ENCODE measurements at places on chromosomes 4 and X. TPM values are rescaled to one million over a fixed set of nuclear protein-coding genes. Genes with fewer than 3 reads are reported as not detected.

DNA sequence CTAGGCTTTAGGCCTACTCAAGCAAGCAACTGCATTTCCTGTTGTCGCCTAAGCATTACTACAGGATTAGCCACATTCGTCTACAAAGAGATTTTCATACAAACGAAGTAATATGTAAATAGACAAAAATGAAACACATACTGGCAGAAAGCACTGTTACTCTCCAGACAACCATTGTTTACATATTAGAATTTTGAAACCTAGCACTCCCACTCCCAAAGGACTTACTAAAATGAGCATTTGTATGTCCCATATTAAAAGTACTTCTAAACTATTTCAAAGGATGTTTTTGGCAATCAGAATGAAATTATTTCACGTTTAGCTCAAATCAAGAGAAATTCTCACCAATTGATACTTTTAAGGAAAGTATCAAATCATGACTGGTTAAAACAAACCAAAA is 570.8 kb downstream of the PRR32 start:
- H3K4me3 ChIP-seq = no peak overlapping the region
- no peak overlapping the region for H3K27ac ChIP-seq
- no peaks in the 10 kb centered on the region for H3K27me3 ChIP-seq
- no peak for DNase-seq
- no peaks in the 10 kb centered on the region for H3K4me1 ChIP-seq

DNA sequence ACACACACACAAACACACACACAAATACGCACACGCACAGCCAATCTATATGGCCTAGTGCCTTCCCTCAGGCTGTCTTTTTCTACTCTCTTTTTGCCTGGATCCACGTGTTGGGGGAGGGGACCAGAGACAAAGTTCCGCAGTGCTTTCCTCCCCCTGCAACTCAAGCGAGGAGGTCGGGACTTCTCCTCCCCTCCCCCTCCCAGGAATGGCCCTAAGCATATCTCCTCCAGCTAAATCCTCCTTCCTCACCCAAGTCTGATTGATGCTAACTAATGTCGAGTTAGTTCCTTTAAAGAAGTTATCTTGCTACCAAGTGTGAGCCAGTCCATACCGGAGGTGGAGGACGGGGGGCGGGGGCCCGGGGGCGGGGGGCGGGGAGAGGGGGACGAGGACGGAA is 141.2 kb upstream of the ZIC3 start:
- peaks cover 24% of the 10 kb centered on the region for H3K4me1 ChIP-seq
- peaks cover 83% of the 10 kb centered on the region for H3K27me3 ChIP-seq
- no peak overlapping the region for H3K27ac ChIP-seq
- no peaks in the 10 kb centered on the region for H3K36me3 ChIP-seq
- DNase-seq = no peak

DNA sequence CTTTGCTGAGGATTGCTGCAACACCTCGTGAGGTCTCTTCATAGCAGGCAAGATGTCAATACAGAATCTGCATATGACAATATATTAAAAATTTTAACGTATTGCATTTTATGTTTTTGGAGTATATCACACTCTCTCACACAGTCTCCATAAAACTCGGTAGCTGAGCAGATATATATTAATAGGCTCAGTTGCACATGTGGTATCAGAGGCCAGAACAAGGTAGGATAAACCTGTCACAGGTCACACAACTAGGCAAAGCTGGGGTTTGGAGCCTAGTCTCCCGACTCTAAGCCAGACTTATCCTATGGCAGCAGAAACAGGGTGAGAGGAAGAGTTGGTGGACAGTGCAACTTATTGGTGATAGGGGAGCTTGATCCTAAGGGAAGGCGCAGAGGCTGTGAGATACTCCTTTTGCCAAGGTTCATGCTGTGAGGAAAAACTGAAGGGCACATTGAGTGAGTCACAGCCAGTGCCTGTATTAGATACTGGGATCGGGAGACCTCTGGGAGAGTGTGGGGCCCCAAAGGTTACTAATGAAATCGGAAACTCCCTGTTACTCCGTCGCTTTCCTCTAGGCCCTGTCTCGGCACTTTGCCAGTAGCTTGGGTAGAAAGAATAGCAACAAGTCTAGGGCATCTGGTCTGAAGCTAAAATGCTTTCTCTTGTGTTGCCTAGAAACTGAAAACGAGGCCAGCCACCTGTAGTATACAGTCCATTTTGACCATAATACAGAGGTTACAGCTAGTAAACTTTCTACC is 195.7 kb downstream of the ARHGAP10 start:
- peaks cover 11% of the 10 kb centered on the region for H3K36me3 ChIP-seq
- DNase-seq = no peak
- no peaks in the 10 kb centered on the region for H3K27me3 ChIP-seq
- H3K4me3 ChIP-seq = no peak overlapping the region
- H3K27ac ChIP-seq = no peak overlapping the region

- H3K27me3 ChIP-seq = peaks cover 7% of the 10 kb centered on the region
- H3K4me1 ChIP-seq = no peaks in the 10 kb centered on the region
- DNase-seq = no peak
- no peaks in the 10 kb centered on the region for H3K36me3 ChIP-seq
- no peak overlapping the region for H3K27ac ChIP-seq
- H3K4me3 ChIP-seq = no peak overlapping the region
These were observed 9.0 kb downstream of the BMP3 start for GRCh38 chr4:81039351-81039972.

DNA sequence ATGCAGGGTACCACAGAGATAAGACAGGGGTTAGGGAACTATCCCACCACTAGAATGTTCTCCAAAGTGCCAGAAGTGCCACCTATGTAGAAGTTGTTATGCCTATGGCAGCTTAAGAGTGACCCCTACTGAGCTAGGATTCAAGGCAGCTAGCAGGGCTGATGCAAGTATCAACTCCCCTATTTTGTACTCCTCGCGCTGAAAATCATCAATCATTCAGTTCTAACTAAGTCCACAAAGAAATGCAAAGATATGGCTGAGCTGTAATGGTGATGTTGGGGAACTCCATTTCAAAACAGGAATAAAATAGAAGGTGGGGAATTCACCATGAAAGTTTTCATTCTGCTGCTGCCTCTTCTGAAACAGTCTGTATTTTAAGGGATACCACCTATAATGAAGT is 13.8 kb downstream of the ACSL4 start:
- H3K4me1 ChIP-seq = no peaks in the 10 kb centered on the region
- DNase-seq = no peak
- H3K4me3 ChIP-seq = no peak overlapping the region
- H3K36me3 ChIP-seq = no peaks in the 10 kb centered on the region
- no peak overlapping the region for H3K27ac ChIP-seq
- no peaks in the 10 kb centered on the region for H3K27me3 ChIP-seq

GRCh38 chr4:151676301-151676700 is 84.5 kb downstream of the GATB start:
- H3K4me1 ChIP-seq = peaks cover 34% of the 10 kb centered on the region
- no peaks in the 10 kb centered on the region for H3K27me3 ChIP-seq
- H3K4me3 ChIP-seq = no peak overlapping the region
- H3K27ac ChIP-seq = no peak overlapping the region
- no peaks in the 10 kb centered on the region for H3K36me3 ChIP-seq

- no peak overlapping the region for H3K4me3 ChIP-seq
- peaks cover 6% of the 10 kb centered on the region for H3K4me1 ChIP-seq
- no peak overlapping the region for H3K27ac ChIP-seq
- no peaks in the 10 kb centered on the region for H3K27me3 ChIP-seq
These were observed 330.8 kb upstream of the KLF3 start for GRCh38 chr4:38333219-38333618.

- no peak overlapping the region for H3K4me3 ChIP-seq
- H3K27ac ChIP-seq = no peak overlapping the region
- H3K4me1 ChIP-seq = no peaks in the 10 kb centered on the region
- H3K36me3 ChIP-seq = no peaks in the 10 kb centered on the region
- H3K27me3 ChIP-seq = no peaks in the 10 kb centered on the region
- DNase-seq = no peak
These were observed 7.6 kb downstream of the CXCL13 start for GRCh38 chr4:77613267-77613666.

DNA sequence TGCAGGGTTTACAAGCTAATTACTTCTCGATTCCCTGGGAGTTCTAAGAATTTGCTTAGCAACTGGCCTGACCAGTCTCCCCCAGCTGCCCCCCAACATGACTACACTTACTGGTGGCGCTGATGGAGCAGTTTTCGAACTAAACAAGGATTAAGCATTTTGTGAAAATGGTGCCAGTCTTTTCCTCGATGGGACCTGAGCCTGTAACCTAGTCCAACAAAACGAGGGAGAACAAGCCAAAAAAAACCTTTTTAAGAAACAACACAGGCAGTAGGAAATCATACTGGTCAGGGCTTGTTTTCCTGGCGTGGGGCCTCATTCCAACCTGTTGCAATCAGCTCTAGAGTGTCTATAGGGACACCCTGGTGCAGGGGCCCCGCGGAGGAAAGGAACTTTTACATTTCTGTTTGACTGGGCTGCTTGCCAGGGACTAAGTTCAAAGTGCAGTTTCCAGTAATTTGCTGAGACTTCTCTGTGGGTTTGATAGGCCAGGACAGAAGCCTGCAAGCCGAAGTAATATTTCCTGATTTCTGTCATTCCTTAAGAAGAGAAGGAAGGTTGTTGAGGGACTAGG is 158.7 kb downstream of the SPRY1 start:
- peaks cover 31% of the 10 kb centered on the region for H3K4me1 ChIP-seq
- no peaks in the 10 kb centered on the region for H3K36me3 ChIP-seq
- H3K4me3 ChIP-seq = no peak overlapping the region
- H3K27me3 ChIP-seq = no peaks in the 10 kb centered on the region

GRCh38 chr4:187656959-187657358 is 338.6 kb upstream of the ZFP42 start:
- H3K27ac ChIP-seq = no peak overlapping the region
- no peak for DNase-seq
- H3K4me3 ChIP-seq = no peak overlapping the region
- H3K4me1 ChIP-seq = no peaks in the 10 kb centered on the region
- H3K36me3 ChIP-seq = no peaks in the 10 kb centered on the region

GRCh38 chr4:55458164-55458563 is 62.4 kb downstream of the TMEM165 start:
- H3K27me3 ChIP-seq = no peaks in the 10 kb centered on the region
- DNase-seq = no peak
- H3K4me3 ChIP-seq = no peak overlapping the region
- H3K4me1 ChIP-seq = peaks cover 3% of the 10 kb centered on the region

DNA sequence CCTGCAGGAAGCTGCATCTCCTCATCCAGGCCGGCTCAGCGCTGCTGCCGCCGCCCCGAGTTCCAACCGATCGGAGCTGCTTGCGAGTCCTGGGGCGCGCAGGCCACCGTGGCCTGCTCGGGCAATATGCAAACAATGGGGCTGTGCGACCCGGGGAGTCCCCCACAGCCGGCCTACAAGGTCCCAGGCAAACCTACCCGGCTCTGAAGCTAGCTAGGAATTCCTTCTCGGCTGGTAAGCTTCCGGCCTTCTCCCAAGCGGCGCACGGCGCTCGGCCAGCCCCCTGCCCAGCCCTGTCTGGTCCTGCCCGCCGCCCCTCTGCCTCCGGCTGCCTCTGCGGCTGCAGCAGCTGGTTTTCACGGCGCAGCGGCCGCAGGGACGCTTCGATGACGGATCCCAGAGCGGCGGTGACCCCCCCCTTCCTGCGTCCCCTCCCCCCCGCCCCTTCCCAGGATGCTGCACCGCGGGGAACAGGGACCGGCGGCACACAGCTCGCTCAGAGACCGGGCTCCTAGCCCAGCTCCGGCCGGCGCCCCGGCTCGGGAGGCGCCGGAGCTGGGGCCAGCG is 59.4 kb downstream of the TSC22D3 start:
- no peaks in the 10 kb centered on the region for H3K27me3 ChIP-seq
- peak; percentile 62 for DNase-seq
- H3K4me1 ChIP-seq = peaks cover 28% of the 10 kb centered on the region
- peak overlapping the region; percentile 74 for H3K4me3 ChIP-seq
- peak overlapping the region; percentile 98 for H3K27ac ChIP-seq
- peaks cover 26% of the 10 kb centered on the region for H3K36me3 ChIP-seq

DNA sequence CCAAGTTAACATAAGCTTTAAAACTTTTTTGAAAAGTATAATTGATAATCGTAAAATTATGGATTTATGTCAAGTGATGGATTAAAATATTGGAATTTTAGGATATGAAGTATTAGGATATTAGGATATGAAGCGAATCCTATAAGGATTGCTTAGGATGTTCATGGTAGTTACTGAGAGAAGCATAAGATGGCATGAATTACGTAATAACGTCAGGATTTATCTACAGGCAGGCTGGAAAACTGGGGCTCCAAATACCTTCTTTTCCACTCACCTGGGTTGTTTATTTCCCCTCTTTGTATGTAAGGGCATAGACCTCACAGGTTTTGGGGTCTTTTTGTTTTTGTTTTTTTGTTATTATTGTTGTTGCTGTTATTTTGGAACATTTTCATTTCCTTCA is 65.2 kb upstream of the TMEM33 start:
- H3K4me3 ChIP-seq = no peak overlapping the region
- peaks cover 22% of the 10 kb centered on the region for H3K4me1 ChIP-seq
- DNase-seq = no peak

DNA sequence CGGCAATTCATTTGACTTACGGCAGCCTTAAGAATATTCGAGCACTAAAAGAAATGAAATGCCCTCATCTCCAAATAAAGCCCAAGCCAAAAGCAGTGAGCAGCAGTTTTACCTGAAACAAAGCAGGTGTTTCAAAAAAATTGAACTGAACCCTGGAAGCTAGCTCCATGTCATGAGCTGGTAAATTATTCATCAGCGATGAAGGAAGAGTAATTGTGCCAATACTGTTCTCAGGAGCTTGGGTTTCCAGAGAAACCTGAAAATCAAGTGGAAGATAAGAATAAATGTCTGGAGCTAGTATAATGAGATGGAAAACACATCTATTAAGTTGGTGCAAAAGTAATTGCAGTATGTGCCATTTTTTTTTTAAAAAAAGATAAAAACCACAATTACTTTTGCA is 24.0 kb upstream of the PHKA2 start:
- H3K36me3 ChIP-seq = no peaks in the 10 kb centered on the region
- no peaks in the 10 kb centered on the region for H3K4me1 ChIP-seq
- no peaks in the 10 kb centered on the region for H3K27me3 ChIP-seq
- no peak overlapping the region for H3K27ac ChIP-seq

MAD2L1 gene
- 0.68 TPM for total RNA-seq

ESX1 gene
- not detected for total RNA-seq

CXCL10 gene
- total RNA-seq = not detected

PGM2 gene
- 76.4 TPM for total RNA-seq

HMGN5 gene
- total RNA-seq = 0.72 TPM

ENPEP gene
- total RNA-seq = 2.4 TPM

TAF7L gene
- 1.4 TPM for total RNA-seq

Data from suprapubic skin (tissue), 4 donors.